ENCODE measurements at places on chromosomes 5 and 9.

GRCh38 chr9:130124085-130124860, 47.9 kb upstream of the NCS1 start:
- DNase-seq: no peak

DNA sequence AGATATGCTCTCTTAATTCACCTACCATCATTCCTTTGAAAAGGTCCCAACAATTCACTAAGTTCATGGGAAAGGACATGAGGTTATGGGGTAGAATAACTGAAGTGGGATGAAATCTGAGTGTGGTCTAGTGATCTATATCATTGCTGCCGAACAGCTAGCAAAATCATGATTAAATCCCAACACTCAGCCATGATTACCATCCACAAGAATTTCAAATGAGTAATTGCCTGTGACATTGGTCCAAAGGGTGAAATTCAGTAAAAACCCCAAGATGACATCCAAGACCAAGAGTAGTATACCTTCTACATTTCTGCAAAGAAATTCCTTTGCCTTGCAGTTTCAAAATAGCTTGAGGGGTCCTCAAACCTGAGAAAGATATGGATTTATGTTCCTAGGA, 225.6 kb downstream of the SPOCK1 start:
- no peak for DNase-seq

GRCh38 chr9:122912964-122913673, at the start of gene ZBTB6:
TSS of gene ZBTB6 (minus strand) at chr9:122913323. CDS start at chr9:122912072, 1,251 bp downstream.
- DNase-seq: no peak

GRCh38 chr5:133461796-133462516, 150.4 kb downstream of the FSTL4 start:
- DNase-seq: no peak

DNA sequence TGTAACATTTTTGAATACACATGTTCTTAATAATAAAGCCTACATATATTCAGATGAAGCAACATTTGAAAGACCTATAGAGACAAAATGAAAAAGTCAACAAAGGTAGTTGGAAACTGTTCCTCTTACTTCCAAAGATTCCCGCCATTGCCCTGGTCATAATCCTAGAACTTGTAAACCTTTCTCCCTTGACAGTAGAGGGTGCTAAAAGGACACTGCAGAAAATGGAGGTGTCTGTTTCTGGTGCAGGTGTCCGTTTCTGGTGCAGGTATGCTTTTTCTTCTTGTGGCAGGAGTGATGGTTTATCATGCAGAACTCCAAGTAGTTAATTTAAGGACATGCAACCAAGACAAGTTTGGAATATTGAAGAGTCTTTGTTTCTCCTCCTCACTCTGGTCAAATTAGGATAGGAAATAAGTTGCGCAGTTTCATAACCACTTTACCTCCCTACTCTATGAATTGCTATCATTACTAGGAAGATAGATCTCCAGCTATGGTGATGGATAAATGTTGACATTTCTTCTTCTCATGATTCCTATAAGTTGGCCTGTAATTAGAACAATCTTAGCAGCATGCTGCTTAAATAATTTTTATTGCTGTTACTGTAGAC, 56.0 kb upstream of the FAM174A start:
- DNase-seq: no peak

GRCh38 chr5:132628814-132629213, 29.2 kb upstream of the IL13 start:
- DNase-seq: no peak

- DNase-seq: no peak
Observed at GRCh38 chr9:99299211-99300102, 77.4 kb downstream of the SEC61B start.

GRCh38 chr5:82591021-82591515, 312.9 kb upstream of the RPS23 start:
- DNase-seq: no peak

GRCh38 chr5:2588850-2589501, 162.5 kb downstream of the IRX2 start:
- DNase-seq: no peak

DNA sequence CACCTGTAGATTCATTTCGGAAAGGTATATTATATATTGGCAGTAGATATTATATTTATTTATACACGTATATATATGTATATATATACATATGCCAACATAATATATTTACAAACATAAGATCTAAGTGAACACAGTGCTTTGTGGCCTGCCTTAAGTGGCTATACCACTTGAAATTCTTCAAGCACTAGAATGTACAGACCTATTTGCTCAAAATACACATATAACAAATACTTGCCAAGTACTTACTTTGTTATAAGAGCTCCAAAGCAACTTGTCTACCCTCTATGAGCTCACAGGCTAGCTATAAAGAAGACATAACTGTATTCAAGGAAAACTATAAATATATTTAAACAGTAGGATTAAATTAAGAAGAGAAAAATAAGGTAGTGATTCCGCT, 33.6 kb upstream of the SLC36A1 start:
- no peak for DNase-seq

DNA sequence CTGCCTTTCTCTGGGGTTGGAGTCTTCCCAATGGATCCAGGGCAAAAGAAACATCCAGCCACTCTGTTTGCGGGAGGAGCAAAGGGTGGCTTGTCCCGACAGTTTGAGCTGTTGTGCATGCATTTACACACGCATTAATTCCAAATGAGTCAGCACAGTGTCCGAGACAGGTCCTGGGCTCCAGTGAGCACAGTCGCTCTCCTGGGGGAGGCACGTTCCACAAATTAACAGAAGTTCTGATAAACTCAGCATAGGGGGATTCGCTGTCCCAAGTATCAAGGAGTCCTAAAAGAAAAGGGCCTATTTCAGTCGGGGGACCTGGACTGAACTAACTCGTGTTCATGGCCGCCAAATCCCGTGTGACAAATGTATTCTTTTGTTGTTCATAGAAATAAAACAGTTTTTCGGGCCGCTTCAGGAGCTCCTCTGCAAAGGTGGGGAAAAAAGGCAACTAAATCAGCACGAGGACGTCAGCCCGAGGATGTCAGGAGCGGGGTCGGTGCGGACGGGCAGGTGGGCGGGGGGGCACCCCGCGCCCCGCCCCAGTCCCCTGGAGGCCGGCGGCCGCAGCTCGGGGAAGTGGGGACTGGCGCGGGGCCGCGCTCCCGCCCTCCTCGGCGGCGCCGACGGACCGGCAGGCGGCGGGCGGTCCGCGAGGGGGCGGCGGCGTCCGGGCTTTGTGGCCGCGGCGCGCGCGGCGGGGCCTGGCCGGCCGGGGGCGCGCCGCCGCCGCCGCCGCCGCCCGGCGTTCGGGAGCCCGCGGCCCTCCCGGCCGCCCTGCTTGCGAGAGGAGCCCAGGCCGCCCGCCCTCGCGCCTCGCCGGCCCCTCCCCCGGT, at the start of gene MSANTD3:
MSANTD3 (plus strand) TSS at position 614 of the 836 bp plus-strand sequence. CDS start 14,796 bp downstream, outside the sequence.
- DNase-seq: no peak

DNA sequence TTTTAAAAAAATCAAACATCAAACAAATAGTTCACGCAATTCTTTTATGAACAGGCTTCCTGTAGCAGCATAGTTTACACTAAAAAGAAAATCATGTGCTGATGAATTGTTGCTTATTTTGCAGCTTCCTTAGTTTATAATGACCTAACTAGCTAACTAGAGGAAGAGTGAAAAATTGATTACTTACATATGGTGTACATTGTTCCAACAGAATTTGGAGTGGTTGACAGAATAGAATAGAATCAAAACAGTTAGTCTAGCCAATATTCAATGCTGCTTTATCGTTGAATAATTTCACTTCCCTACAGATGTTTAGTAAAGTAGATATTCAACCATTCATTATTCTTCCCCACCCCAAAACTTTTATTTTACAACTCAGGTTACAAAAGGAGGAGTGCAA, 4.2 kb downstream of the NMUR2 start:
- DNase-seq: no peak

DNA sequence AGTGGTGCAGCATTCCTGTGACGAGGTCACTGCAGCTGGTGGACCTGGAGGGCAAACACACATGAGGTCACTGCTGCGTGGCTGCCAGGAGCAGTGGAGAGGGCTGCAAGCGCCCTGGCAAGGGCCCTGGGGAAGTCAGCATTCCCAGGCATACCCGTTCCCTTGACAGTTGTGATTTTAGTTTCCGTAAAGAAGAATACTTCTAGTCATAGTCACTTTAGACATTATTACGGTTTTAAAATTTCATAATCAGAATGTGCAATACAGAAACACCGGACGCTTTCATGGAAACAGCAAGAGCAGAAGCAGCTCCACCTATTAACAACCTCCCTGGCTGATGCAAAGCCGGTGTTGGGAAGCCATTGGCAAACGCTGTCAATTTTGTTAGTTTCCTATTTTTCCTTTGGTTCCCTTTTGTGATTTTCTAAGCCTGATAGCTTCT, 129.8 kb downstream of the GADD45G start:
- no peak for DNase-seq

- DNase-seq: no peak
Observed at GRCh38 chr5:1878050-1878849, 4.5 kb downstream of the IRX4 start.

- no peak for DNase-seq
Observed at GRCh38 chr5:59814537-59814872, 79.0 kb downstream of the PDE4D start.

- no peak for DNase-seq
Observed at GRCh38 chr5:169970911-169971765, 9.2 kb downstream of the INSYN2B start.

DNA sequence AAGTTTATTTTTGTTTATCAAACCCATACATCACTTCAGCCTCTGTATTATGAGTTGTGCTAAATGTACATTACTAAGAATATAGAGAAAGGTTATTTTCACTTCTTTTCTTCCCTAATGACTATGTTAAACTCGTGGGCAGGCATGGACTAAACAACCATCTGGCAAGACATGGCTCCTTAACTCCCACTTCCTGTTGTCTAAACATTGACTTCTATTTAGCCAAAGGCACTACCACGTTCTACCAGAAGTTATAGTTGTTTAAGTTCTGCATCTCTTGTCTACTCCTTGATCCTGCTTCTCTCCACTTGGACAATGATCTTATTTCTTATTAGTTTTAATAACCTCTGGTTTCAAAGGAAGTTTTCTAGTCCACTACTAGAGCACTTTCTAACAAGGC, 136.1 kb downstream of the MACIR start:
- DNase-seq: no peak

DNA sequence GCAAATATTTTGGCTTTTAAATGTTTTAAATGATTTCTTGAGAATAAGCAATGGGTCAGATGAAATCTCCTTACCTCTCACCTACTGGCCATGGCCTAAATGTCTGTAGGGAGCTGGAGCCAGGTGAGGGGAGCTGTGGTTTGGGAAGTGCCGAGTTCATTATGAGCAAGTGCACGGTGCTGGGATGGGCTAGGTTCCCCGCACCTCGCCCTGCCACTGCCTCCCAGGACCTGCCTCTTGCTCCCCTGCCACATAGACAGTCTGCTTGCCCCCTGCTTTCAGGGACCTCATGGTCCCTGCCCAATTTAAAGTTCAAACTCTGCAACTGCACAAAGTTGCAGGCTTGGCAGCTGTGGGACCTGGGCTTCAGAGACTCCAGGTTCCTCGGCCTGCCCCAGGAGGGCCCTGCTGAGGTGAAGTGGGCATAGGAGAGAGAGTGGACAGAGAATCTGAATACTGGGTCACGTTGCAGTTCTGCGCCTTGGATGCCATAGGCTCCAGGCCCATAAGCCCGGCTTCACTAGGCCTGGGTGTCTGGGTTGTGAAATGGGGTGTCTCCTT, 5.4 kb downstream of the OR13J1 start:
- DNase-seq: no peak

- no peak for DNase-seq
Observed at GRCh38 chr9:127126971-127127370, 4.5 kb upstream of the ANGPTL2 start.

DNA sequence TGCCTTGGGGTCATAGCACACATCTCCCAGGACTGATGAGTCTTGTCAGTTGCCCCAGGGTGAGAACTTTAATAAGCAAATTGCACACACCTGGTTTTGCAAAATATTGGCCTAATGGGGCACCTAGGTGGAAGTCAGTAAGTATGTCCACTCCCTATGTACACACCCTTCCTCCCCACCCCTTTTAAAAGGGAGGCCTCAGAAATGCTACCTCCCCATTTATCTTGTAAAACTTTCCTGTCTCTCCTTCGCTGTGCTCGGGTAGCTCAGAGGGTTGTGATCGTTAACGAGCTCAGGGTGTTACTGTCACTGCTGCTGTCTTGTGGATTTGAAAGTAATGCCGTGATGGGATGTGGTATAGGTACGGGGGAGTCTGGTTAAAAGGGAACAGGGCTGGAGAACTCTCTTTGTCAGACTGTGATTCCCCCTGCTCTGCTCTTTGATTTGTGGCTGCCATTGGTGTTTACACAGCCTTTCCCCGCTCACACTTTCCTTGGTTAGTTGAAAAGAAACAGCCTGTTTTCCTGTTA, 26.2 kb downstream of the ZNF462 start:
- no peak for DNase-seq

DNA sequence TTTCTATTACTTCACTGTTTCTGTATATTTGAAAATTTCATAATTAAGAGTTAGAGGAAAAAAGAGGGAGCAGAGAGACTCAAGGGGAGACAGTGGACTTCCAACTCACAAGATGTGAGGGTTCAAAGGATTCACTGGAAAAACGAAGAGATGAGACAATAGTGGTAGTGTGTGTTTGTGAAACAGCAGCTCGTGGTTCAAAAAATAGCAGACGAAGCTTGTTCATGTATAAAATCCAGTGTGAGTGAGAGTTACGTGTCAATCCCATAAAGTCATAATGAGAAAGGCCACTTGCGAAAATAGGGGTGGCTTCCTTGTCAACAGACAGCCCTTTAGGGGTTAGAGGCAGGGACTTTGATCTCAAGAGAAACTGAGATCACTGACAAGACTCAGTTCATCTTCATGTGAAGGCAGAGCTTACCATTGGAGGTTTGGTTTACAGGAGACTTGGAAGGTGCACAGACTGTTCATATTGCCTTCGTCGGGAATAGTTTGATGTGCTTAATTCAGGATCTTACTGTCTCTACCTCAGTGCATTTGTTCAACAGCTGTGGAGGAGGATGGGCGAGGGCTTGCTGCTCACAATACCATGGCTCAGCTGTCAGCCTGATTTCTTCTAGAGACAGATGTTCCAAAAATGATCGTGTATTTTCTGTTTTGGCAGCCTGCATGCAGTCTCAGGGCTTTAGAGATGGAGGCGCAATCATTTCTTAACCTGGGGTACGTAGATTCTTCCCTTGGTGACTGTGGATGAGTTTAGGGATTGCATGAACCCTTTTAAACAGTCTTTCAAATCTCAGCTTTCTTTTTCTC, 105.7 kb upstream of the KLF9 start:
- DNase-seq: no peak

GRCh38 chr9:72497447-72498046, 23.9 kb upstream of the TMC1 start:
- no peak for DNase-seq

GRCh38 chr5:86546582-86546981, 71.2 kb upstream of the COX7C start:
- no peak for DNase-seq

DNA sequence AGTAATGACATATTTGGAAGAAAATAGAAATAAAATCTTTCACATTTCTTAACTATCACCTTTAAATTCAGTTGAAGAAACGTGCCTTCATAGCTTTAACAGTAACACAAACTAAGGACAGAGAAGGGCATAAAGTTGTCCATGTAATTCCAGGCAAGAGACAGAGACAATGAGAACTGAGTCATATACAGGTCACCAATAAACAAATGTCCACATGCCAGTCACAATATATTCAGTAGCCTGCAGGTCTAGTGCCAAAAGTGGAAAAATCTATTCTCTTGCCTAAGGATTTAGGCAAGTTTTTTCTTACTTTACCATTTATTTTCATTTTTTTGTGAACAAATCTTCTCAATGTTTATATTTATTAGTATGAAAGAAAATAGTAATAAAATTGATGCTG, 1711.5 kb upstream of the NUDT12 start:
- no peak for DNase-seq

- DNase-seq: no peak
Observed at GRCh38 chr9:38186404-38187115, 117.5 kb upstream of the SHB start.
